ENCODE measurements at places on chromosomes 12 and 14.

- no peak for DNase-seq
Observed at GRCh38 chr12:93762912-93763553, 85.9 kb downstream of the CRADD start.

GRCh38 chr14:99244367-99244901 lies 27.6 kb downstream of the BCL11B start:
- no peak for DNase-seq

DNA sequence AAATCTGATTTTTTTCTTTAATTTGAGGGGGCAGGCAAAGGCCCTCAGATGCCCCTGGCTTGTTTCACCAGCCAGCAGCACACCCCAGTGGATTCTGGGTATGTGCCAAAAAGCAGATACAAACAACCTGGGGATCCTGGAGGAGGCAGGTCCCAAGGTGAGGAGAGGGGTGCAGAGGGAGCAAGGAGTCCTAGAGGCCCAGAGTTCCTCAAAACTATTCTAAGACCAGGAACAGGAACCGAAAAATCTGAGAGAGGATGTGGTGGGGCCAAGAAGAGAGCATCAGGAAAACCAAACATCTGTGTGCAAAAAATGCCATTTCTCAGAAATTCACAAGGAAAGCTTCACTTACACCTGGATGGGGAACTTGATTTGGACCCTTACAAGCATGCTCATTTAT lies 8.2 kb downstream of the KCNA5 start:
- DNase-seq = no peak

- no peak for DNase-seq
Observed at GRCh38 chr12:79168687-79169086, 304.1 kb downstream of the SYT1 start.

GRCh38 chr14:74608959-74609611 lies 3.0 kb downstream of the LTBP2 start:
- DNase-seq = peak; percentile 66

DNA sequence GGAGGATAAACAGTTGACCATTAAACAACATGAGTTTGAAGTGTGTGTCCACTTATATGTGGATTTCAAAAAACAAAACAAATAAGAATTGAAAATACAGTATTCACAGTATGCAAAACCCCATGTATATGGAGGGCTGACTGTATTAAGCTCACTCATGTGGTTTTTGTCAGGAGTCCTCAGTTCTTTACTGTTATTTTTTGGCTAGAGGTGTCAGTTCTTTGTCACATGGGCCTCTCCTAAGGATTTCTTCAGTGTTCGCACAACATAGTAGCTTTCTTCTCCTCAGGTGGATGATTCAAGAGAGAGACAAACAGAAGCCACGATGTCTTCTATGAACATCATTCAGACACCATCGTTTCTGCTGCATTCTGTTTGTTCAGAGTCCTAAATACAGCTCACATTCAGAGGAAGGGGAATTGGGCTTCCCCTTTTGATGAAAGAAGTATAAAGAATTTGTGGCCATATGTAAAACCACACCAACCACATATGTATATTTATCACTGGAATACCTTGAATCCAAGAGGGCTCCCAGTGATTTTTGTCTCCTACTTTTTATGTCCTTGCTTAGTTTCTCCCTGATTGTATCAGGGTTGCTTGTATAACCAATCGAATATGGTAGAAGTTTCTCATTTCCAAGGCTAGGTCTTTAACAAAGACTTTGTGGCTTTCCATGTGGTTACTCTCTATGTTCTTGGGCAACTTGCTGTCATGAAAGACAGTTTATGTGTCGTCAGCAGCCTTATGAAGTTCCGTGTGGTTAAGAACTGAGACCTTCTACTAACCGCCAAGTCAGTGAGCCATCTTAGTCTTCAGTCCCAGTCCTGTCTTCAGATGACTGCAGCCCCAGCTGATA lies 18.9 kb downstream of the MNAT1 start:
- DNase-seq = peak; percentile 35

DNA sequence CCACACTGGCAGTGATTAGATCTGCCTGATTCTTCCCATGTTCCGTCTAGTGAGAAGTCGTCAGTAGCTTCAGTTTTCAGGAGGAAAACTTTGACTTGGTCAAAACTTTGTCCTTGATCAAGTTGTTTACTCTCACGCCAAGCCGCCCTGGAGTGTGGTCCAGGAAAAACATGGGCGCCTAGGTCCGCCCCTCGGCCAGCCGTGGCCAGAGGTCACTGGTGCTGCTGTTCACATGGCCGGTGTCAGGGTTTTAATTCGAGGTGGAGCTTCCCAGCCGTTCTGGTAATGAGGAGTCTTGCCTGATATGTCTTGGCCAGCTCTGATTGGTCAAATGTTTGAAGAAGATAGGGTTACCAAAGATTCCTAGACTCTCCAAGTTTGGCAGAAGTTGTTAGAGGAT lies 71.5 kb downstream of the PPP2R5C start:
- no peak for DNase-seq

DNA sequence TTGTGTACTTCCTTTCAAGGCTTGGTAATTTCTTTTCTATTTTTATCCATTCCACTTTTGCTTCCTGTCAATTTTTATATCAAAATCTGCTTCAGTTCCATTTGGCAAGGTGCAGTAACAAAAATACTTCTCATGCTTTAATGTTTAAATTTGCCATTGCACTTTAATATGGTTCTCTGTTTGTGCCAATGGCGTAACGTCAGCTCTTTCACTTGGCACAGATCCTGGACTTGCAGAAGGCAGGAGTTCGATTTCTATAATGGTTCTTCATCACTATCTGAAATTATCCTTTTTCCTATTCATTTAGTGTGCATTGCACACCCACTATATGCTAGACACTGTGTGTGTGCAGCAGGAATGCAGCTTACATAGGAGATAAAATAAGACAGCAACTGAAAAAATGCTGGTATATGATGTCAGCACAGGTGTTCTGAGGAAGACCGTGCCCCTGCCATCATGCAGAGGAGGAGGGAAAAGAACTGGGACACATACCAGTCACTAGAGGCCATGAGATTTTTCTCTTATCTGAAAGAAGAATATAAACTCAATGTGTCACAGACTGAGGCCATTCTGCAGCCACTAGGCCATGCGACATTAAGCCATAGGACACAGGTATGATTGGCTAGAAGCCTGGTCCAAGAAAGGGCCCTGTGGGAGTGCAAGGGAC lies 298.2 kb downstream of the RPAP3 start:
- no peak for DNase-seq

GRCh38 chr12:116284396-116284795 lies 6.9 kb upstream of the MED13L start:
- DNase-seq = no peak

GRCh38 chr12:119341988-119342387 lies 7.5 kb downstream of the CCDC60 start:
- no peak for DNase-seq

DNA sequence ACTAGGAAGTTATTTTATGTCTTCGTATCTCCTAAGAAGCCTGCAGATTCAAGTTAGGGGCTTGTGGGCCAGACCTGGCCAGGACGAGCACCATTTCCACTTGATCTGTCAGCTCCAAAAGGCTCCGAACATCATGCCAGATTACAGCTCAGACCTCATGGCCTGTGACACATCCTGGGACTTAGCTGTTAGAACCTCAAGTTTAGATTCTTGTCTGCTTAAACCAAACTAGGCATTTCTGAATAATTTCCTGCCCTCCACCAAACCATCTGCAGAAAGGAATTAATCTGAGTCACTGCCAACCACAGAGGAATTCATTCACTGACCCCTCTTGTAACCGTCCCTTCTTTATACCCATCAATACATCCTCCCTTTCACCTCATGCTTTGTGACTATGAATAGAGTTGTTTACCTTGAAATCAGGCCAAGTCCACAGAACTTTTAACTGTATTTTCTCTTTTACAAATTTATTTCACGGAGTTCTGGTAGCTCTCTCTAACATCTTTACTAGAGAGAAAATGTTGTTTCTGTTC lies 120.3 kb downstream of the FBXL14 start:
- no peak for DNase-seq

GRCh38 chr14:60590991-60591414 lies 58.3 kb downstream of the SIX1 start:
- no peak for DNase-seq

GRCh38 chr12:92404259-92404894 lies 258.7 kb upstream of the BTG1 start:
- DNase-seq = no peak

DNA sequence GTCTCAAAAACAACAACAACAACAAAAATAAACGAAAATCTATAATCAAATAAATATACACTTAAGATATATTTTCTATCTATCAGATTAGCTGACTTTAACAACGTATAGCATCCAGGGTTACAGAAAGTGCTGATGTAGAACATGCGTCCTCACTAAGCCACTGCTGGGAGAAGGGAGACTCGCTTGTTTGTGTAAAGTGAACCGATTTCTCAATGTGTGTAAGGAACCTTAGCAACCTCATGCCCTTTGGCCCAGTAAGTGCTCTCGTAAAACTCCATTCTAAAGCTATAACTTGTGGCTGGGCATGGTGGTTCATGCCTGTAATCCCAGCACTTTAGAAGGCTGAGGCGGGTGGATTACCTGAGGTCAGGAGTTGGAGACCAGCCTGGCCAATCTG lies 23.8 kb downstream of the NFKBIA start:
- DNase-seq = no peak

DNA sequence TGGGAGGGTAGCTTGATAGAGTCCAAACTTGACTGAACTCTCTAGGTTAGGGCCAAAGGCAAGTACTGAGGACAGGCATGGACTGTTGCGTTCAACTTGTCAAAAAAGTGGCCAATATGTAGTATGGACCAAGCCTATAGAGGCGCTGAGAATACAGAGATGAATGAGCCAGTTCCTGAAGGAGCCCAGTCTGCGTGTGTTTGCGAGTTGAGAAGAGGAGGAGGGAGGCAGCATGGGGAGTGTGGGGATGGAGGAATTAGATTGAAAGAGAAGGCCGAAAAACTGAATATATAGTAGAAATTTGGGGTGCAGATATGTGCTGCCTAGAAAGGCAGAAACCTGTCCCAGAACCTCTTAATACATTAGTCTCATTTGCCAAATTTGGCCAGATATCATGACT lies 412.4 kb downstream of the PCNX1 start:
- DNase-seq = no peak

GRCh38 chr14:69079747-69080146 lies 73.2 kb downstream of the DCAF5 start:
- DNase-seq = no peak

GRCh38 chr12:51027342-51027835 lies 1.2 kb upstream of the SLC11A2 start:
- no peak for DNase-seq

DNA sequence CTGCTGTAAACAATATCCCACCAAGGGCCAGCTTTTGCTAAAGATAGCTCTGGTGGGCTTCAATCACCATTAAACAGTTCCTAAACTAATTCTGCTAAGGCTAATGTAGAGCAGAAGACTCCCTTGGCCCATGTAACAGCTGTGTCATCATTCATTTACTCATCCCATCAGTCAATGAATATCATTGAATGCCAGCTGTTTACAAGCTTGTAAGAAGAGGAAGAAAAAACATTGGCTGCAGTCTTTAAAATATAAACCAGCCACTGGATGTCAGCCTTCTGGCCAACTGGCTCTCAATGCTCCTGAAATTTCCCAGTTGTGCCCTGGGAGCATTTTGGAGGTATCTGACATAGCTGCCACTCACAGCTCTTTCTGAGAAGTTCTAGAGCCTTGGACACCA lies 18.0 kb upstream of the MAP3K9 start:
- no peak for DNase-seq

All from stimulated activated CD8-positive, alpha-beta memory T cell treated with anti-CD3 and anti-CD28 coated beads, Interleukin-15, amount 100 ng/mL, for 4 hours (primary cell).